ENCODE measurements at places on chromosomes 3 and 15.

- DNase-seq: no peak
Observed at GRCh38 chr3:3117651-3118050, 7.5 kb upstream of the IL5RA start.

DNA sequence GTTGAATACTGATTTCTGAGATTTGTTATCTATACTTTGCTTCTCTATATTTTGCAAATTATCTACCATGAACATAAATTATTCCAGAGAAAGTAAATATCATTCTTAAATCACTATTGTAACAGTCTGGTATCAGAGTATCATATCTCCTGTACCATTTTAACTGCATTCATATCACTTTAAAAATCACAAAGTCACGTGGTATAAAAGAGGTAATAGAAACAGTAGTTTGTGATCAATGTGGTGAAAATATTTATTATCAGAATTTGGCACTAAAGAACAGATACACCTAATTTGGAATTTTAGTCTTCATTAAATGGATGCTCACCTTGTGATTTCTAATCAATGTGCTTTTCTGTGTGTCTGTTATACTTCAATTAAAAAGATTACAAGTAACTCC, 47.8 kb downstream of the P3H2 start:
- no peak for DNase-seq

- no peak for DNase-seq
Observed at GRCh38 chr15:73881579-73882320, 8.4 kb downstream of the TBC1D21 start.

- DNase-seq: no peak
Observed at GRCh38 chr3:152452318-152452717, 183.6 kb downstream of the MBNL1 start.

GRCh38 chr15:49619226-49619625, 1.4 kb downstream of the FAM227B start:
- DNase-seq: no peak

All from stimulated activated CD8-positive, alpha-beta memory T cell treated with anti-CD3 and anti-CD28 coated beads, Interleukin-7, amount 100 ng/mL, for 1 hour (primary cell).